Pancreas (tissue), 10 donors: ENCODE measurements at places on chromosomes 3 and 15. TPM values are rescaled to one million over a fixed set of nuclear protein-coding genes. Genes with fewer than 3 reads are reported as not detected.
A peak's percentile ranks its signal among the peaks of the same experiment; 100 is the strongest.

SLC27A2 gene
- 2.3 TPM for polyA plus RNA-seq

AGBL1 gene
- under 0.01 TPM for polyA plus RNA-seq

DTWD1 gene
- polyA plus RNA-seq = 21.6 TPM

FEZF2 gene
- polyA plus RNA-seq = not detected

SACM1L gene
- polyA plus RNA-seq = 18.3 TPM

IL17RD gene
- 0.52 TPM for polyA plus RNA-seq

TRA2B gene
- 79.2 TPM for polyA plus RNA-seq

NFKBIZ gene
- 16.5 TPM for polyA plus RNA-seq

CCR2 gene
- 0.23 TPM for polyA plus RNA-seq

DNA sequence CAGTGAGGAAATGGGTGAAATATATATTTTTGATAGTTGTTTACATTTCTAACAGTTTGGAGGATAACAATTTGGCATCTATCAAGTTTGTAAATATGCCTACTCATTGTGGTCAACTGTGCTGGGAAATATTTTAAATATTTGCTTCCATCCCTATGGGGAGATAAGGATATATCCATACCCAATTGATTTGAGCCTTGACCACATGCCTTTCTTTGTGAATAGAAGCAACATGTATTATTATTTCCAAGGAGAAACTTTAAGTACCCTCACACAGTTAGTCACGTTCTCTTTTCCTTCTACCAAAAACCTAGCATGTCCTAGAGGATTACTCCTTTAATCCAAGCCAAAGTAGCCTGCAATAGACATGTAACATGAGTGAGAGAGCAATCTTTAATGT lies 245.4 kb upstream of the CBLB start:
- no peak for DNase-seq
- H3K27ac ChIP-seq = no peak overlapping the region
- H3K4me3 ChIP-seq = no peak overlapping the region
- no peaks in the 10 kb centered on the region for H3K36me3 ChIP-seq

GRCh38 chr3:54008744-54009143 lies 113.6 kb upstream of the CACNA2D3 start:
- no peak overlapping the region for H3K4me3 ChIP-seq
- no peaks in the 10 kb centered on the region for H3K27me3 ChIP-seq
- no peaks in the 10 kb centered on the region for H3K4me1 ChIP-seq
- no peaks in the 10 kb centered on the region for H3K36me3 ChIP-seq
- H3K27ac ChIP-seq = no peak overlapping the region

DNA sequence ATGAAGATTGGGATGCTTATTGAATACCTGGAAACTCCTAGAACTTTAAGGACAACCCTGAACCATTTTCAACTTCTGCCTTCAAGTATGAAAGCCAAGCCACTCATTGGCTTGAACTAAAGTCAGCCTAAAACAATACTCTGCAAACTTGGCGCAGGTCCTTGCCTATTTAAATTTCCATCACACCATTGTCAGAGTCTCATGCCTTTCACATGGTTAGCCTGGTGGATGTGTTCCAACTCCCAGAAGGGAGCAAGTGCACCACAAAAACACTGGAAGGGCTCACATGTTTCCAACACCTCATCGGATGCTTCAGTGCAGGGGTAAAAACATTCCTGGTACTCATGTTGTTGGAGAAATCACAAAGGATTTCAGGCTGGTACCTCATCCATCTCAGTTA lies 511.6 kb upstream of the MDFIC2 start:
- H3K27ac ChIP-seq = no peak overlapping the region
- H3K4me1 ChIP-seq = peaks cover 7% of the 10 kb centered on the region
- H3K27me3 ChIP-seq = no peaks in the 10 kb centered on the region
- DNase-seq = no peak
- no peaks in the 10 kb centered on the region for H3K36me3 ChIP-seq

DNA sequence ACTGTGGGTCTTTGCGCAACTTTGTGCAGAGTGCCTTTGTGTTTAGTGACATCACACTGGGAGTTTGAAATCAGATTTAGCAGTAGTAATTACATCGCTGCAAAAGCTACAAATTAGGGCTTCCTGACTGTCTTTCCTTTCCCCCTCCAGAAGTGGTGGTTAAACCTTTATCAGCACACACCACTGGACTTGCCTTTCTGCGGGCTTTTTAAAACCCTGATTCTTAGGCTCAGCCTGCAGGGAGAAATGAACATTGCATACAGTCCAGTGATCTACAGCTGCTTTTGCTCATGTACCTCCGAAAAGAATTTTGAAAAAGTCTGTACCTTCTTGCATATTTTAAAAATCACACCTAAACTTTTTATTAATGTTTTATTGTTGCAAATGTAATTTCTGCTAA lies 219.7 kb upstream of the NAALADL2 start:
- no peak for DNase-seq
- no peaks in the 10 kb centered on the region for H3K36me3 ChIP-seq
- H3K4me1 ChIP-seq = no peaks in the 10 kb centered on the region
- H3K27ac ChIP-seq = no peak overlapping the region
- no peak overlapping the region for H3K4me3 ChIP-seq

GRCh38 chr3:177811835-177812234 lies 614.6 kb upstream of the TBL1XR1 start:
- no peak for DNase-seq
- peaks cover 6% of the 10 kb centered on the region for H3K4me1 ChIP-seq
- no peak overlapping the region for H3K4me3 ChIP-seq
- H3K36me3 ChIP-seq = no peaks in the 10 kb centered on the region

DNA sequence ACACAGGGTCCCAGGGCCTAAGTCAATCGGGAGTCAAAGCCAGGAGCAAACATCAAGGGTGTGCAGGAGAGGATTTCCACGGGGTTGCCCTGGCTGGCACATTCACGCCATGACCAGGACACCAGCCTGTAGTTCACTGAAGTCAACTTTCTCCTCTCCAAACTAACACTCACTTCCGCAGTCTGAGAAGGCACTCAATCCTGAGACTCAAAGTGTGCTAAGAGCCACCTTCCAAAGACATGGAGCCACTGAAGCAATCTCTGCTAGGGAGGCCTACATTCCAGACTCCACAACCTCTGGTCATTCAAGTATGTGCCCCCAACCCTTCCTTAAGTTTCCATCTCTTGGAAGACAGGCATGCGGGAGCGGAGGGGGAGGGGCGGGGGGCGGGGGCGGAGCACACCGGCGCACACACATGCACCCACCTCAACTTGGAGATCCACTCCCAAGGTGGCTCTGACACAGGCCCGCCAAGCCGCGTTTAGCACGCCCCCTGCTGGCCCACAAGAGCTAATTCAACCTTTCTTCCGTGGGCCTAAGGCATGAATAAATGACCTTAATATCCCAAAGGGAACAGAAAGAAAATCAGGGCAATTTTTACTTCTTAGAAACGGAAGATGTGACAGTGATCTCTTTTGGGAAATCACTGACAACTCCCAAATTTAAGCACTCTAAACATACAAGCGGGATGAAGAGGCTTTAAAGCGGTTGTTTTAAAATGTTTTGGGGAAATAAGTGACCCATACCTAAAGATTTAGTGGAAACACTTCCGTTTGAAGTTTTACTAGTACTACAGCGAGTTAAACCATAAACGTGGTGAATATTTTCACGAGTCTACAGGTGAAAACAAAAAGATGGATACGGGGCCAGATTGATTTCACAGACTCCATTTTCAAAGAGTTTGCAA lies 162.5 kb upstream of the CHRNA7 start:
- no peaks in the 10 kb centered on the region for H3K36me3 ChIP-seq
- DNase-seq = peak; percentile 82
- H3K4me3 ChIP-seq = no peak overlapping the region
- H3K27me3 ChIP-seq = no peaks in the 10 kb centered on the region

DNA sequence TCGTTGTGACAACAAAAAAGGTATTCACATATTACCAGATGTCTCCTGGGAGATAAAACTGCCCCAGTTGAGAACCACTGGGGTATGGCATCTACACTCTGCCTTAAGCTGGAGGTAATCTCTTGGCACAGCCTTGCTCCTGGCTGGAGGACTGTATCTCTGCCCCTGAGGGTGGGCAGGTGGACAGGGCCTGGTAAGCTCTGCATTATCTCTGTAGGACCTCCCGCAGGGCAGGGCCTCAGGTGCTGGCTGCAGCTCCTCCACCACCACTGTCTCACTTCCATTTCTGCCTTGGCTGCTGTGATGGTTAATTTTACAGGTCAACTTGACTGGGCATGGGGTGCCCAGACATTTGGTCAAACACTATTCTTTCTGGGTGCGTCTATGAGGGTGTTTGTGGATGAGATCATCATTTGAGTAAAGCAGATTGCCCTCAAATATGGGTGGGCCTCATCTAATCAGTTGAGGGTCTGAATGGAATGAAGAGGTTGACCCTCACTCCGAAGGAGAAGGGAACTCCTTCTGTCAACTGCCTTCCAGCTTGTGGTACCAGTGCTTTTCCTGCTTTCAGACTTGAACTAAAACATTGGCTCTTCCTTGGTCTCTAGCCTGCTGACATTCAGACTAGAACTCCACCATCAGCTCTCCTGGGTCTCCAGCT lies 9.8 kb upstream of the RHCG start:
- no peaks in the 10 kb centered on the region for H3K4me1 ChIP-seq
- no peak overlapping the region for H3K4me3 ChIP-seq
- no peak overlapping the region for H3K27ac ChIP-seq

DNA sequence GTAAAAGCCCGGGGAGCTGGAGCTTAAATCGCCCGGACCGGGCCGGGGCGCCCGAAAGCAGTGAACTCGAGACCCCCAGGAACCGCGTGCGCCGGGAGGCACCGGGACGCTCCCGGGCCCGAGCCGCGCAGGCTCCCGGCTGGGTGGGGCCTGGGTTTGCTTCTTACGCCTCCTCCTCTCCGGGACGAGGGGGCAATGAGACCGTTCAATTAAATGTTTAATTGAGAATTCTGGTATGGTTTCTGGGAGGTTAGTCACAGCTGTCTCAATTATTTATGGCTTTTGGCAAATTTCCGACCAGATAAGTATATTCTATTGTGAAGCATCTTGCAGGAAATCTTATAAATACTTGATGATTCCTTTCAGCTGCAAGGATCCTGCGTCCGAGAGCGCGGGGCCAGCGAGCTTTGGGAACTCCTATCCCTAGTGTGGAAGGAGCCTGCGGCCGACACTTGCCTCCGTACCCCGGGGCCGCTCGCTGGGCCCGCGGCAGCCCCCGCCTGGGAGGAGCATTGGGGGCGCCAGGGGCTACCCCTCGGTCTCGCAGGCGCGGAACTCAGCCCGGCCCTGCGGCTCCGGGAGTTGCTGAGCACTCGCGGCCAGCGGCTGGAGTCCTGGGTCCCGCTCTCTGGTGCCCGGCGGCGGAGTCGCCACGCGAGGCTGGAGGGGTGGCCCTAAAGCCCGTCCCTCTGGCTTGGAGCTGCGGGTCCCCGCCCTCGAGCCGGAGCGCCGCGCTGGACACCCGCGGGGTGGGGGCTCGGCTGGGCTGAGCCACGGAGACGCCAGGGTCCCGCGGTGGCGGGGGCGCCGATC lies 10.3 kb downstream of the ISL2 start:
- peak overlapping the region; percentile 29 for H3K4me3 ChIP-seq
- peaks cover 10% of the 10 kb centered on the region for H3K4me1 ChIP-seq
- H3K36me3 ChIP-seq = peaks cover 4% of the 10 kb centered on the region
- peaks cover 53% of the 10 kb centered on the region for H3K27me3 ChIP-seq

GRCh38 chr3:10320320-10320677 lies 613 bp downstream of the SEC13 start:
- peak overlapping the region; percentile 79 for H3K27ac ChIP-seq
- no peaks in the 10 kb centered on the region for H3K4me1 ChIP-seq
- H3K27me3 ChIP-seq = no peaks in the 10 kb centered on the region
- DNase-seq = no peak
- H3K4me3 ChIP-seq = peak overlapping the region; percentile 66

DNA sequence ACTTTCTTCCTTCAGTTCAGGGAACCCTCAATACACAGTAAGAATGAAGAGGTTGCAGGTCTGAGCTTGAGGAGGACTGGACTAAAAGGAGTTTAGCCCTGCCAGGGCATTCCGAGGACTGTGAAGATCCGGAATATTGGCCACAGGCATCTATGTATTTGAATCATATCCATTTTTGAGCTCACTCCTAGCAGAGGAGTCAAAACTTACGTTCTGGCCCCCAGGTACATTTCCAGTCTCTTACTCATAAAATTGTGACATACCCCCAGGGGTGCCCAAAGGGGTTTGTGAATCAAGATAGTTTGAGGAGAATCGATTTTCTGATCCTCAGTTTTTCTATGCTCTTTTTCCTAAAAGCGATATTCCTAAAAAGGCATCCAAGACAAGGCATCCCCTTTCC lies 27.6 kb upstream of the SRP14 start:
- DNase-seq = no peak
- peaks cover 36% of the 10 kb centered on the region for H3K4me1 ChIP-seq
- no peak overlapping the region for H3K27ac ChIP-seq
- H3K27me3 ChIP-seq = no peaks in the 10 kb centered on the region
- H3K4me3 ChIP-seq = no peak overlapping the region
- H3K36me3 ChIP-seq = no peaks in the 10 kb centered on the region

DNA sequence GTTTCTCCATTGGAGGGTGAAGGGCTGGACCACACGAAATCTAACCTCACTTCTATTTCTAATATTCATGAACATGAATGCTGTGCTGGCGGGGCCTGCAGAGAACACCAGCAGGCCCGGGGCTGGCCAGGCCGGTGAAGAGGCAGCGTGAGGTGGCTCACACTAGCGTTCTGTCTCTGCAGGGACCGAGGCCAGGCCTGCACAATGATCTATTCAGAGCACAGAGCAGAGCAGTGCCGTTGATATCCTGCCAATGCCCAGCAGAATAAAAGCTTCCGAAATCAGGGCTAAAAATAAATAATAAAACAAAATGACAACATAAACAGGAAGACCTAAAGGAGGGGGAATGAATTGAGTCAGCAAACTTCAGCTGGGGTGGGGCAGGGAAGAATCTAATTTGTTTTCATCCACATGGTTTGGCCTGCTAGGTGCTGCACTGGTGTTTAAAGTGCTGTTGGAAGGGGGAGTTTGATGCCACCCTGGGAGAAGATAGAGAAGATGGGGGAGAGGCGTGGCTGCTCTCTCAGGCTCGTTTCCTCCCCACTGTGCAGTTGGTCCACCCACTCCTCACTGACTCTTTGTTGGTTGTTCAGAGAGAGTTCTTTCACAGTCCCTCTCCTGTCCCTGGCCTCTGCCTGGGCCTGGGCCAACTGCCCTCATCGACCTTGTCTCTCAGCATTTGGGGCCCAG lies 837.1 kb downstream of the AGBL1 start:
- no peaks in the 10 kb centered on the region for H3K27me3 ChIP-seq
- no peaks in the 10 kb centered on the region for H3K36me3 ChIP-seq
- H3K4me3 ChIP-seq = no peak overlapping the region

DNA sequence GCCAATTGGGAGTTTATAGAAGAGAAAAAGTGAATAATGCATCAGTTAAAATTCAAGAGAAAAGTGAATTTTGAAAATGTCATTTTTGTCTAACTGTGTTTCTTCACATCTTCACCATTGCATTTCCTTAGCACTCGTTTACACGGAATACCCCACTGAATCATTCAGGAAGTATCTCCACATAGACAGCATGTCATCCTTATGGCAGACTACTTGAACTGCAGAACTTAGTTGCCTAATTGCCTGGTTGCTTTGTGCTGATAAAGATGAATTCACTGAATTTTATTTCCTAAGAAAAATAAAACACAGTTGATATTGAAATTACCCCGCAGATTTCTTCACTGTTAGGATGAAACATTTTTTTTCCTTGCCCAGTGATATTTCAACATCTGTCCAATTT lies 627.1 kb downstream of the ROBO1 start:
- H3K27me3 ChIP-seq = no peaks in the 10 kb centered on the region
- DNase-seq = no peak
- no peaks in the 10 kb centered on the region for H3K36me3 ChIP-seq
- no peaks in the 10 kb centered on the region for H3K4me1 ChIP-seq
- no peak overlapping the region for H3K27ac ChIP-seq
- H3K4me3 ChIP-seq = no peak overlapping the region
